Astrocyte of the spinal cord (primary cell): ENCODE measurements at places on chromosomes 4 and X.

DNA sequence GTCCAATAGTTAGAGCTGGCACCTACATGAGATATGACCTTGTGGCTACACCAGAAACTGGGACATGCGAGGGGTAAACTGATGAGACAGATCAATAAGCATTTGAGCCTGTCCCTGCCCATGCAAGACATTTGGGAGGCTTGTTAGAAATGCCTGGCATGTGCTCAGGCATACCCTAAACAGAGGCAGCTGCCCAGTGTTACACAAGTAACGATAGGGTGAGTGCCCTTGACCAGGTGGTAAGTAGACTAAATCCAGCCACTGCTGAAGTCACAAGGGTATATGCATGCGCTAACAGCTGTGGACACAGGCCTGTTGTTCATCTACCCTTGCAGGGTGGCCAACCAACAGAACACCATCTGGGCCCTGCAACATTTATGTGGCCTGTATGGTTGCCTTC lies 56.1 kb upstream of the CCDC149 start:
- no peak for DNase-seq

DNA sequence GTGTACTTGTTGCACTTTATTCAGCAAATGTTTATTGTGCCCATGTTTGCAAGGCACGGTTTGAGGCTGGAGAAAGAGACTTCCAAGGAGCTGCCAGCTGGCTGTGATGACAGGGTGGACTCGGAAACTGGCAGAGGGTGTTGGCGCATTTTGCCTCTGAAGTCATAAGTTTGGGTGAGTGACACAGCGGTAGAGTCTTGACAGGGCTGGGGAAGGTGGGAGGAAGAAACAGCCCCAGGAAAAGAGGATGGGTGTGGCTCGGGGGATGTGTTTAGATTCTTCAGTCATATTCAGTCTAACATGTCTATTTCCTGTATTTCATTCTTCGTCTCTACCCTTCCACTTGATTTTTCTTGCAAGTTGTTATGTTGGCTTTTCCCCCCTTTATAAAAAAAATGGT lies 77.0 kb upstream of the STOX2 start:
- no peak for DNase-seq

DNA sequence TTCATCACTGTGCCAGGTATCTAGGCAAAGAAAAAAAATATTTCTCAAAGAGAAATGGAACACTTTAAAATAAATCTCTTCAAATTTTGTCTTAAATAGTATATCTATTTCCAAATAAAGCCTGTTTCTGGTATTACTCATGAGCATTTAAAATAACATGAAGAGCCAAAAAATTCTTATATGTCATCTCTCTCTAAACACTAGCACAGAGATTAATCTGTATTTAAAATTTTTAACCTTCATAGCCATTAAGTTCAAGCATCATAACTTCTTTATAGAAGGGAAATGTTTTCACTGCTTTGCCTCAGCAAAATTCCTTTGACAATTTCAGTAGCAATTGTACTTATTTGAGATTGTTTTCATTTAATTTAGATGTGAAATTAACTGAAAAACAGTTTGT lies 5.1 kb upstream of the CORIN start:
- no peak for DNase-seq

- peak; percentile 53 for DNase-seq
Measured at GRCh38 chr4:138003248-138003647, 238.9 kb downstream of the SLC7A11 start.

- peak; percentile 90 for DNase-seq
Measured at GRCh38 chr4:181957088-181957487, 286.1 kb upstream of the TENM3 start.

DNA sequence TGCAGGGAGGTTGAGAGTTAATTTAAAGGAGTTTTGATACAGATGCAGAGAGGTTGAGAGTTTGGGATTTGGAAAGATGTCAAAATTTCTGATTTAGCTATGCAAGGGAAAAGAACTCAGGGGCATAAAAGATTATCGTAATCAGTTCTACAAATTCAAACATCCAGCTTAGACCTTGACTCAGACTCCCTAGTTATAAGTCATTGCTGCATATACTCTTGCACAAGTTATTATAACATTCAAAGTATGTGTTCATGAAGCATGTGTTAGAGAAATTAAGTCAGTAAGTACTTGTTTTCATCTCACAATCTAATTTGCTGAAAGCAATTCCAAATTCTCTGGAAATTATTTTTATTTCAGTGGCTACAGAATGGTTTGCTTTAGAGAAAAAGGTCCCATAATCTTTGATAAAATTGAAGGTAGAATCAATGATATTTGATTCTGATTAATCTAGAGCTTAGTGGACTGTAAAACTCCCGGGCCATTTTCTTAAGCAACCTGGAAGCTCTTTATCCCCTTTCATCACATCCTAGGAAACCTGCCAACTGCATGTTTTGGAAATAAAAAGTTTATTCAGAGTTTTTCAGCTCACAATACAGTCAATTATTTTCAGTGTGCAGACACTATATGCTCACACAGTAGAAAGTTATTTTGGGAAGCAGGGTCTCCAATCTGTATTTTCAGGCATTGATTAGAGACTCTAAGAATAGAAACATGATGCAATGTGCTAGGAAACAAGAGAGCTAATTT lies 132.9 kb upstream of the SPANXC start:
- DNase-seq = no peak

DNA sequence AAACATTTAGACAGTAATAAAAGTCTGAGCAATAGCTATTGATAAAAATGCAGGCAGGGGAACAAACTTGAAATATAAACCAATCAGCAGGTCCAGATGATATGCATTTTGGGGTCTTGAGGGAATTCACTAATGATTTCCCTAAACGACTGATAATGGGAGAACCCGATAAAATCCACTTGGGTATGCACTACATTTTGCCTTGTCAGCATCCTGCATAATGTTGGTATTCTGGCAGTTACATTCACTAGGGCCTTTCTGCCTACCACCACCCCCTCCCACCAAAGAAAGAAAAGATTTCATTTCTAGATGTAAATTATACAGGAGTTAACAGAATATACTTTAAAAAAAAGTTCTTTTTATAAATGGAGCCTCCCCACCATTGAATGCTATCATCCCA lies 63.5 kb upstream of the IL1RAPL2 start:
- DNase-seq = no peak

DNA sequence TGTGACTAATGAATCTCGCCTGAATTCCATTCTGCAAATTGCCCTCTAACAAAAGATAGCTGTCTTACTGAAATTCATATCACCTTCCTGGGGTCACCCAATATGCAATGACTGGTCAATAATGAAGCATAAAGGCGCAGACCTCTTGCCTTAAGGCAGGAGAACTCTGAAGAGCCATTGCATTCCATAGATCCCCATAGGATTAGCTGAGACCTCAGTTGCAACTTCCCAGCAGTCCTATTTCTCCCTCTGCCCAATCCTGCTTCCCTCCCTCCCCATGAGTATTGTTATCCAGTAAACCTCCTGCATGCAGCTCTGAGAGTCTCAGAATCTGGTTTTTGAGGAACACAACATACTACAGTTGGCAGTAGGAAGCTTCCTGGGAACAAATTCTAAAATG lies 396.5 kb downstream of the DCAF12L2 start:
- no peak for DNase-seq

- peak; percentile 10 for DNase-seq
Measured at GRCh38 chrX:29231800-29232199, 644.6 kb downstream of the IL1RAPL1 start.

GRCh38 chrX:13151828-13152517 lies 107.6 kb upstream of the FAM9C start:
- DNase-seq = peak; percentile 76

GRCh38 chrX:93874554-93874953 lies 200.5 kb downstream of the FAM133A start:
- DNase-seq = no peak

GRCh38 chr4:38562751-38563198 lies 101.2 kb upstream of the KLF3 start:
- DNase-seq = no peak

- DNase-seq = peak; percentile 19
Measured at GRCh38 chr4:18366892-18367291, 345.3 kb upstream of the LCORL start.

DNA sequence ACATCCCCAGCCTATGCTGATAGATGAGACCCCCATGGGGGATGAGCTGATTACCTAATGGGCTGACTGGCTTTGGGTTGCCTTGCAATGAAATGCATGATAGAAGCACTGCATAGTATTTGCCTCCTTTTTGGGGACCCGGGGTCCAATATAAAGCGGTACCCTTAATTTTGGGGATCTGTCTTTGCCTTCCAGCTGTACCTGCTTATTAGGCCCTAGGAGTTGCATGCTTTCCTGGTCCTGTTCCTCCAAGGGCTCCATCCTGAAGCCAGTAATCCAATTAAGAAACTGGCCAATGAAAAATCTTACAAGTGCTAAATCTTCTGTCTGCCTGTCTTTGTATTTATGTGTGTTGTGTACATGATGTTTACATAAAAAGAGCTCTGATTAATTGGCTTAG lies 791.6 kb downstream of the TRIML1 start:
- DNase-seq = peak; percentile 12

GRCh38 chr4:110869114-110869513 lies 246.2 kb upstream of the PITX2 start:
- peak; percentile 87 for DNase-seq

- no peak for DNase-seq
Measured at GRCh38 chr4:39024311-39024865, 7.8 kb downstream of the TMEM156 start.

GRCh38 chr4:39154009-39154408 lies 28.3 kb upstream of the WDR19 start:
- DNase-seq = no peak

GRCh38 chr4:13627178-13627605 lies 333 bp downstream of the BOD1L1 start:
- DNase-seq = peak; percentile 2

DNA sequence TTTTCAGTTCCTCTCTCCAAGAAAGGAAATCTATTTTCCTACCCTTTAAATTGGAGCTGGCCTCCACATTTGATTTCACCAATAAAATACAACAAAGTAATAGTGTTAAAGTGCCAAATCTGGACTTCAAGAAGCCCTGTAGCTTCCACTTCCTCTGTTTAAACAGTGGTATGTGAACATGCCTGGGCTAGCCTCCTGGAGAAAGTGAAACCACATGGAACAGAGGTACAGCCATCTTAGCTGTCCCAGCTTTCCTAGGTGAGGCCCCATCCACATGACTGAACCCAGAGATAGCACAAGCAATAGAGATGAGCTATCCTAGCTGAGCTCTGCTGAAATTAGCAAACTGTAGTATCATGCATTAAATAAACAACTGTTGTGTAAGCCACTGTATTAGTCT lies 131.8 kb upstream of the VCX start:
- DNase-seq = no peak

DNA sequence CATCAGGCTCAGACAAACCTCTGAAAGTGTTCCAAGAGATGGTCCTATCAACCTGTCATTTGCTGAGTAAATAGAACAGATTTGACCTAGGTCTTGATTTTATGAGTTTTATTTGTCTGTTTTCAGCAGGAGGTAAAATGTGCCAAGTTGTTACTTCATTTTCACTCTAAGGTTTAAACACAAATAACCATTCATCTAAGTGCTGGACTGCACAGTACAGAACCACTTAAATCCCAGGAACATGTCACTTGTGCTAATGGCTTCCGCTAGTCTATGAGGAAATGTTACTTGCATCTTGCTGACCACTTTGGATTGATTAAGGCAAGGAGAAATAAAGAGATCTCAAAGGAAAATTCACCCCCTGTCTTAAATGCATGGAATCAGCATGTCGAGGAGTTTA lies 660.7 kb downstream of the SMARCA1 start:
- DNase-seq = no peak

- DNase-seq = no peak
Measured at GRCh38 chr4:101987623-101988243, 197.2 kb downstream of the BANK1 start.

DNA sequence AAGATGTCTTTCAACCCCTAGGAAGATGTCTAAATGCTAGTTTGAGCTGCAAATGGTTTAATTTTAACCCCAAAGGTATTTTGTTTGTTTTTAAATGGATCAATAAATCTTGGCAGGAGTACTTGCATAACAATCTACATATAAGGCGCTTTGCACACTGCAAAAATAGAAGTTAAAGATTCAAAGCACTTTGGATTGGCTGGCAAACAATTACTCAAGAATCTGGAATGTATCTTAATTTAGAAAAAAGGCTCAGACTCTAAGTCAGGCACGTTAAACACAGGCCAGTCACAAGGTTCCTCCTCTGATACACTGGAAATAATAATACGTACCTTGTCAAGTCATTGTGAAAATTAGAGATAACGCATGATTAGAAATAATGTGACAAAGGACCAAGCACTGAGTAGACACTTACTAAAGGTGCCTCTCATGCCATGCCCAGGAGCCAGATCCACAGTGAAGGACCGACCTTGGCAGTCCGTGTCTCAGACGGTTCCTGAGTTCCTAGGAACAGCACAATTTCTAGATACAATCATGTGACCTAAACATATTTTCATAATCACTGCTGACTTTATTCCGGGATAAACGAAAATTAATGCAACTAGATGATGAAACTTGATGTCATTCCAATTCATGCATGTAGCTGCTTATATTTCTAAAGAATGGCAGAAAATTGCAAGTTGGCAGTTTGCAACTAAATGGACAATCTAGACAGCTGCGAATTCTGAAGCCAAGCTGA lies 49.6 kb downstream of the PROM1 start:
- DNase-seq = no peak

DNA sequence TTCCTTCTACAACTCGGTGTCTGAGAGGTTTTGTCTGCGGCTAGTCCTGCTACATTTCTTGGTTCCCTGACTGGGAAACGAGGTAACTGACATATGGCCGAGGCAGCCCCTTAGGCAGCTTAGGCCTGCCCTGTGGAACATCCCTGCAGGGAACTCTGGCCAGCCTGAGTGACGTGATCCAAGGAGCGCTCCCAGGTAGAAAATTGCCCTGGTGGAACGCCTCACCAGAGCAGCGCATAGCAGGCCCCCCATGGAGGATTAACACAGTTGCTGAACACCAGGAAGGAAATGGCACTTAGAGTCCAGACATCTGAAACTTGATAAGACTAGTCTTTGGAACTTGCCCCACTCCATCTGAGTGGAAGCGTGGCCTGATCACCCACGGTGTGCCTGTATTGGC lies 837.4 kb upstream of the NDST4 start:
- no peak for DNase-seq

DNA sequence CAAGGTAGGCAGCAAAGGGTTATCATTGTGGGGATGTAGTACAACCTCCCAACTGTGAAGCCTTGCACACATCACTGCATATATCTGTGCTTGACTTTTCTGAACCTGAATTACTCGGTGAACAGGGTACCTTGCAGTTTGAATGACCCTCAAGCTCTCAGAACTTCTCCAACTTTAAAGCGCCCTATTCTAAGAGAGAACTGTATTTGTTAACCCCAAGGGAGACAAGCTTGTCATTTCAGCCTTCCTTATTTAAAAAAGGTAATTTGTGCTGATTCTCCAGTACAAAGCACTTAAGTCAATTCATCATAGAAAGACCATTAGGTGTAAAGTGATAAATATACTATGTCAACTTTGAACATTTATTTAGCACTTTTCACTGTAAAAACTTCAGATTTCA lies 122.0 kb upstream of the STS start:
- DNase-seq = no peak

GRCh38 chr4:163415668-163416067 lies 57.9 kb downstream of the TKTL2 start:
- DNase-seq = no peak

- DNase-seq = no peak
Measured at GRCh38 chr4:87042986-87043820, 108.4 kb downstream of the AFF1 start.
